AG09309 (cell line): ENCODE measurements at places on chromosomes 1 and 21.

GRCh38 chr1:79604490-79605198, 598.1 kb upstream of the ADGRL4 start:
- DNase-seq, result no peak

- DNase-seq, result no peak
Observed at GRCh38 chr1:27253596-27253995, 19.2 kb downstream of the WDTC1 start.

GRCh38 chr1:112359961-112360767, 35.9 kb upstream of the CTTNBP2NL start:
- DNase-seq, result peak; percentile 67

DNA sequence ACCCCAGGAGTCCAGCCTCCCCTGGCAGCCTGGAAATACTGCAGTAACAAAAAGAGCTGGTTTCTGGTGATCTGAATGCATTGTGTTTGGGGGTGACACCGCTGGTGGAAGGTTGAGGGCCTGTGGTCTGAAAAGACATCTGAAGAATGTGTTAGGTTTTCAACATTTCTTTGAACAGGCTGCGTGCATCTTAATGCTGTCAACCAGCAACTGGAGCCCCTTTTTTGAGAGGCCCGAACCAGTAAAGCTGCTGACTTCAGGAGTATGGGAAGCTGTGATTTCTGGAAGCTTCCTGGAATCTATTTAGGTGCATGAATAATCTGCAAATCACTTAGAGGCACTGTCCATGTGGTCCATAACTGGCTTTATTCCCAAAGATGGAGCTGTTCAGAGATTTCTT, 17.0 kb downstream of the ATP5PO start:
- no peak for DNase-seq

- DNase-seq, result no peak
Observed at GRCh38 chr1:234624724-234625117, 14.7 kb upstream of the IRF2BP2 start.

- DNase-seq, result no peak
Observed at GRCh38 chr1:187032982-187033692, 204.4 kb downstream of the PLA2G4A start.

- no peak for DNase-seq
Observed at GRCh38 chr21:14878971-14879370, 185.8 kb downstream of the NRIP1 start.

DNA sequence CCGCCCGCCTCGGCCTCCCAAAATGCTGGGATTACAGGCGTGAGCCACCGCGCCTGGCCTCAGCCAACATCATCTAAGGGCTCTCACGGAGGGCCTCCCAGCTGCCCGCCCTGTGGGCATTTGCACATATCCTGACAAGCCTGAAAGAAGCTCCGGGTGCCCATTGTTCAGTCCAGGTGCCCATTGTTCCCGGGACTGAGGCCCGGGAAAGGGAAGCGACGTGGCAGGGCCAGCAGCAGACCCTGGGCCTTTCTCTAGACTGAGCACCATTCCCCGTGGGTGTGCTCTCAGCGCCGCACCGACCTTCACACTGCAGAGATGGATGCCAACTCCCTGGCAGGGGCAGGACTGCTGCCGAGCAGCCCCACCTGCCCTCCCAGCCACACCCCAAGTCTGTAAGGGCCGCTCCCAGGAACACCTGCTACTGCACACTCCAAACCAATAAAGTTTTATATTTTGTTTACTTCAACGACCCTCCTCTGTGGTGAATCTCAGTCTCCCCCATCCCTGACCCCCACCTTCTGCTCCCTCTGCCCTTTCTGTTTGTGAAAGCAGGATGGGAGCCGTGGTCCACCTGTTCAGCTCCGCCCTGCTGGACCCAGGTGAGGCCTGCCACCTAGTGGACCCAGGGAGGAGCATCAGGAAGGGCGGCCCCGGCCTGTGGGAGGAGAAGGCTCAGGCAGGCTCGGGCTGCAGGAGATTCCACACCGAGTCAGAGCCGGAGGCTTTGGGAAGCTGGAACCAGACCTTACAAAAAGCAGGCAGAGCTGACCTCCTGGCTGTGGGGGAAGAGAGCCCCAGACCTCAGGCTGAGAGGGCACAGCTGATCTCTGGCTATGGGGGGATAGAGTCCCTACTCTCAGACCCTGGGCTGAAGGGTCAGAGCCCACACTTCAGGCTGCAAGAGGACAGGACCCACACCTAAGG, 1.1 kb upstream of the TMEM82 start:
- no peak for DNase-seq

- no peak for DNase-seq
Observed at GRCh38 chr1:44500181-44501046, 95.4 kb downstream of the RNF220 start.
